ENCODE measurements at places on chromosomes 13 and 19.

GRCh38 chr19:54928299-54928698, 19.0 kb downstream of the NLRP7 start:
- no peak for DNase-seq

- DNase-seq: no peak
These were observed at the start of the genes COL4A1 and COL4A2 for GRCh38 chr13:110306960-110307766. Gene COL4A1 (minus strand): TSS chr13:110307157. CDS start chr13:110307027, 130 bp downstream. Gene COL4A2 (plus strand): TSS chr13:110307284. CDS start chr13:110307904, 620 bp downstream.

GRCh38 chr13:48660361-48661076, 6.8 kb downstream of the CYSLTR2 start:
- no peak for DNase-seq

GRCh38 chr13:43684963-43685725, 101.6 kb downstream of the ENOX1 start:
- no peak for DNase-seq

DNA sequence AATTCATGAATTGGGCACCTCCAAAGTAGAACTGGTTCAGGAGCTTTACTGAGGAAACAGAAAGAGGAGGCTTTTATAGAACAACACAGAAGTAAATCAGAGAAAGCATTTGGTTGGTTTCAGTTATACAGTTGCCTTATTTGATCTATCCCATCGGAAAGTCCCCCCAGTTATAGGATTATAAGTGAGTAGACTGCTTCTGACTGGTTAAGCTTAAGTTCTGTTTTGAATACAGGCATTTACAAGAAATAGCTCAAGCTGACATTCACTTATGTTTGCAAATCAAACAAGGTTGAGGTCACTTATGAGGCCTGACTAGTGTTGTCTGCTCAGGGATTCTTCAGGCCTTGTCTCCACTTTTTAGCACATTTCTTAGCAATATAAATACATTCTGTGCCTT, 857.4 kb downstream of the EFNB2 start:
- no peak for DNase-seq

- no peak for DNase-seq
These were observed 129.1 kb downstream of the TM9SF2 start for GRCh38 chr13:99630269-99630898.

DNA sequence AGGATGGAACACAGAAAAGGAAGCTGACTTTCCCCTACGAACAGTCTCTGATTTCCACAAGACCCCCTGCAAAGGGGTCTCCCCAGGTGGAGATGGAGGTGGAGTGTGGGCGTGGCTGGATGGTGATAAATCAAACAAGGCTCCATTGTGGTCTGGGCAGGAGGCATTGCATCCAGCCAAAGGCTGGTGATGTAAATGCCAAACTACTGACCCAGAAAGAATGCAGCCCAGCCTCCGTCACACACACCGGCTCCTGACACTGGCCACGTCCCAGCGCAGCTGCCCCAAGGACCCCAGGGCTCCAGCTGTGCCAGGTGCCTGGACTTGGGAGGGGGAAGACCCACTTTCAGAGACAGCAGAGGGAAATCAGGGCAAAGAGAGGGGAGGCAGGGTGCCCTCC, 6.3 kb downstream of the SLC7A1 start:
- DNase-seq: no peak

GRCh38 chr13:23231241-23231640, 50.5 kb downstream of the SGCG start:
- DNase-seq: no peak

GRCh38 chr13:23463661-23464060, 30.2 kb upstream of the SACS start:
- no peak for DNase-seq

DNA sequence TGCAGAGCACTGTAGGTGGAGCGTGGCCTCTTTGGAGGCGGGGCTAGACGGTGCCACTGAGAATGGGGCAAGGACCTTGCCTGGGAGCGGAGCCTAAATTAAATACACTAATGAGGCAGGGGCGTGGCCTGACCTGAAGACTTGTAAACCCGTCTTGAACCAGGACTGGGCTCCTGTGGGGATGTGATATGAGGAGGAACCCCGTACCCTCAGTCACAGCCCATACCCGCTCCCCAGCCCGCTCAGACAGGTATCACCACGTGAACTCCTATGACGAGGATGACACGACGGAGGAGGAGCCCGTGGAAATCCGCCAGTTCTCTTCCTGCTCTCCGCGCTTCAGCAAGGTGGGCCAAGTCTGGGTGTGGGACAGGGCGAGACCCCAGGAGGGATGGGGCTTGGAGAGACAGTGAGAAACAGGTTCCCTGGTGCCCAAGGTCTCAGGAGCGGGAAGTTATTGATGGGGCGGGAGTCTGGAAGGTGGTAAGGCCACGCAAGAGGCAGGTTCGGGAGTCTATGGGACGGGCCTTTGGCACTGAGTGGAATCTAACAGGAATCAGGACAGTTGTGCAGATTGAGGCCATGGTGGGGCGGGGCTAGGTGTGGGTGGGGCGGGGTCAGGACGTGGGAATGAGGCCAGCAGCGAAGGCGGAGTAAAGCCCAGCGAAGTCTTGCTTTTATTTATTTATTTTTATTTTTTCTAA, 14.7 kb downstream of the DNASE2 start:
- DNase-seq: no peak

GRCh38 chr13:31515427-31515826, 223.9 kb upstream of the RXFP2 start:
- DNase-seq: no peak

DNA sequence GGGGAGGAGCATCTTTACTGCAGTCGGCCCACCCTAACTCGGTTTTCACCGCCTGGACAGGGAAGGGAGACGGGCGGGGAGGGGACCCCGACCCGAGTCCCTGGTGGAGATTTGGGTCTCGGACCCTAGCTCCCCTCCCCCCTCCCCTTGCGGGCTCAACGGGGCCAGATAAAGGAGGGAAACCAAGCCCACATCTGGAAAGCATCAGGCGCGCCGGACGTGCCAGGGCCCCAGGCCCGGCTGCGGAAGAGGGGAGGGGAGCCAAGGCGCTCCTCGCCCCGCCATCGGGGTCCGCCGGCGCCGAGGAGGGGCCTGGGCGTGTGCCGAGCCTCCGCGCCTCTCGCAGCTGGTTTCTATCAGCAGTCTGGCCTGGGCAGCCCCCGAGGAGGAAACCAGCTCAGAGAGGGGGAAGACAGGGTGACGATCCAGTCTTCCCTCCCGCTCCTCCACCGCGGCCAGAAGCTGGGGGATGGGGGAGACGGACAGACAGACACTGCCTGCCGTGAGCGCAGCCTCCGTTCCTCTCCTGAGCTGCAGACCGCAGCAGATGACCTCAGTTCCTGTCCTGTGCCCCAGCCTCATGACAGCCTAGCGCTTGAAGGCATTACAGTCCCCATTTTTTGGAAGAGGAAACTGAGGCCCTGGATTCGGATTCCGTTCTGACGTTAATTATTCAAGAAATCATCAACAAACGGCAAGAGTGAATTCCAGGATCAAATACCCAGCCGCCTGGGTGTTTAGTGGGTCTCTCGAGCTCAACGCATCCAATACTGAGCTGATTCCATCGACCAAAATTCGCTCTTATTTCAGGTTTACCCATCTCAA, 3.6 kb upstream of the GNG8 start:
- peak; percentile 83 for DNase-seq

GRCh38 chr13:32147976-32148375, 116.4 kb downstream of the FRY start:
- DNase-seq: no peak
